Vagina (tissue), 2 donors: ENCODE measurements at places on chromosomes 11 and 22. TPM values are rescaled to one million over a fixed set of nuclear protein-coding genes. Genes with fewer than 3 reads are reported as not detected.

DNA sequence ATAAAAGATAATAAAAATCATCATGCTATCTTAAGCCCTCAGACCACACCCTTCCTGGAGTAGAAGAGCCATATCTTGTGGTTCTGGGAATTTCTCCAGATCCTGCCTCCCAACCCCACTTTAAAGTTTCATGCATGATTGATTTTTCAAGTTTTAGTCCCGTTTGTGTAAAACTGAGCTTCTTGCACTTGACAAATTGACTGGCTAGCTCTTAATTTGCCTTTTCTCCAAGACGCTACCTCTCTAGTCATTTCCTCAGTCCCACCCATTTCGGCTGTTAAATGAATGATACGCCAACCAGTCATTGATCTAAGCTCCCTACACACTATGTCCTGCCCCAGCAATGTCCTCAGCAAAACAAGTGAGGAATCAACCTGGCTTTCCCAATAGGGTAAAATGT, 71.8 kb upstream of the TEAD1 start:
- no peak for DNase-seq

GRCh38 chr11:128919216-128919615, 23.5 kb downstream of the TP53AIP1 start:
- DNase-seq, result no peak

DNA sequence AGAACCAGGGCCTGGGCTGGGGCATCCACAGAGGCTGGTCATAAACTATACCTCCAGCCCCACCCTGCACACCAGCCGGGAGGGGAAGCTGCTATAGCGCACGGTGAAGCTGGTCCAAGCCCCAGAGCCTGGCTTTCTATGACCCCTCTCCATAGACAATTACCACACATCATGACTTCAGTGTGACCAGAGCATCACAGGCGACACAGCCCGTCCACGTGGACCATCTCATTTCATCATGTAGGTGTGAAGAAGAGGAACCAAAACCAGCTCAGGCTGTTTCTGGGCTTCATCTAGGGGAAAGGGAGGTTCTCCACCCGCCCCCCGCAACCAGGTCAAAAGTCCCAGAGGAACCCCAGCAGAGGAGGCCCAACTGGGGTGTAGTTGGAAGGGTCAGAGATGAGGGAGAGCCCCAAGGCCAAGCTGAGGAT, 3.0 kb downstream of the CXCR5 start:
- no peak for DNase-seq

DNA sequence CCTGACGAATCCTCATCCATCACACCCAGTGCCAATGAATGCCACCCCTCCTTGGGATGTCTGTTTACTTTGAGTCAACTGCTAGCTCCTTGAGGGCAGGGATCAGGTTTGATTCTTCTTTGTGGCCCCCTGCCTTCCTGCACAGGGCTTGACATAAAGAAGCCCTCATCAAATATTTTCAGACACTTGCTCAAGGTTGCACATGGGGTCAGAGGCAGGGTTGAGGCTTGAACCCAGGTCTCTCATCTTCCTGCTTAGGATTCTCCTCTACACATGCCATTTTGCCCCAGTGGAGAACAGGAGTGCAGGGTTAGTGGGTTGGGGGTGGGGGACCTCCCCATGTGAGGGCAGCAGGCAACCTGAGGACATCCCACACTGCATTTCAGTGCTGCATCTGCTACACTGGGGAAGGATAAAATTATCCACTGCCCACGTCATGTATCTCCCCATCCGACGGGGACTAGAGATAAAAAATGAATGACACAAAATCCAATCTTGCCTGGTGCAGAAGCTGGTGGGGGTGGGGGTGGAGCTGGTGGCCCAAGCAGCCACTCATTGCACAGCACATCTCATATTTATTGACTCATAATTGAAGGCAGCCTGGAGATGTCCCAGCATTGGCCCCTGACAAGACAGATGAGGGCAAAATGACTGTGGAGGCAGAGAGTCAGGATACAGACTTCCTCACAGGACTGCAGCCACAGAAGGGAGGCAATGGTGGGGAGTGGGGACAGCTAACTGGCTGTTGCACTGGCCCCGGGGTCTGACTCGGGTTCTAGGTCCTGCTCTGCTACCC, 41.3 kb downstream of the NEU3 start:
- peak; percentile 84 for DNase-seq

DNA sequence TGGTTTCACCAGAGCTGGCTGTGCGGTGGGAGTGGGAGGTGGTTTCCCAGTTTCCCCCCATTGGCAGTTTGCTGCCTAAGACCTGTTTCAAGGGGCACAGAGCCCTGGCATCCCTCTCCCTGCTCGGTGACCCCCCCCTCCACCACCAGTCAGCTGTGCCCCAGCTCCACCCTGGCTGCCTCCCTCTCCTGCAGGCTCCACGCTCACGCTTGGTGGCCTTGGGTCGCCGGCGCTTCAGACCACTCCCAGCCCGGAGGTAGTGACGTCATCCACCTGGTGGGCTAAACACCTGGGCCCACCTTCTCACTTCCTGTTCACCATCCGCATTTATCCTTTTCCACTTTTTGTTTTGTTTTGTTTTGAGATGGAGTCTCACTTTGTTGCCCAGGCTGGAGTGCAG, 7.8 kb downstream of the GAL start:
- DNase-seq, result no peak

DNA sequence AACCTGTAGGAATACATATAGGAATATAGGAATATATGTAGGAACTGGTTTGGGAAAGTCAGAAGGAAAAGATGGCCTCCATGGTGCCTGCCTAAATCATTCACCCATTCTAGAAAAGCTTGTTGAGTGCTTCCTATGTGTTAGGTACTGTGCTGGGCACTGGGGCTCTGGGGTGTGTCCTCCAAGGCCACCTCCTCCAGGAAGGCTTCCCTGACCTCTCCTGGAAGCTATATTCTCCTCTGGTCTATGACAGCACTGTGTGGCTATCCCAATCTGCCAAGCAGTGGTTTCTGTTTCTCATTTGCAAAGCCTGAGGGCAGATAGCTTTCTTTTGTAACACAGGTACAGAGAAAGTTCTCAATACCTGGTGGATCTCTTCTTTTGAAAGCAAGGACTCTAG, 30.2 kb downstream of the IRAG1 start:
- DNase-seq, result no peak

DNA sequence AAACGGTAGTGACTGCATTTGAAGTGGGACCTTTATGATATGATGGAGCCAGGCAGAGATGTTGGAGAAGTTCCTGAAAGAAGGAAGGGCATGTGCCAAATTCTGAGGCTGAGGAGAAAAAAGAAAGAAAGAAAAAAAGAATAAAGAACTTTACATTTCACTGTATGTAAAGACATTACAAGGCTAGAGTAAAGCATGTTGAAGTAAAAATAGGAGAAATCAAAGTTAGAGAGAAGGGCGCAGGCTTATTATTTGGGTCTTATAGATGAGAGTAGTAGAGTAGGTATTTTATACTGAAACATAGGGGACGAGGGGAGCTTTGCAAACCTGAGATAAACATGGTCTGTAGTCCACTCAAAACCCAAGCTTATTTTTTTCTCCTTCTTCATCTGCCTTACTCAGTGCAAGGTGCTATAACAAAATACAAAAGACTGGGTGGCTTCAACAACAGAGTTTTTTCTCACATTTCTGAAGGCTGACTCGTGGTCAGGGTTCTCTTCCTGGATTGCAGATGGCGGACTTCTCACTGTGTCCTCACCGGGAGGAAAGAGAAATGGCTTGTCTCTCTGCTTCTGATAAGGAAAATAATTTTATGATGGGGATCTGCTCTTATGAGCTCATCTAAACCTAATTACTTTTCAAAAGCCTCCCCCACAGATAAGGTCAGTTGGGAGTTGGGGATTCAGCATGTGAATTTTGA, 2.7 kb downstream of the HBG1 start:
- DNase-seq, result no peak

DNA sequence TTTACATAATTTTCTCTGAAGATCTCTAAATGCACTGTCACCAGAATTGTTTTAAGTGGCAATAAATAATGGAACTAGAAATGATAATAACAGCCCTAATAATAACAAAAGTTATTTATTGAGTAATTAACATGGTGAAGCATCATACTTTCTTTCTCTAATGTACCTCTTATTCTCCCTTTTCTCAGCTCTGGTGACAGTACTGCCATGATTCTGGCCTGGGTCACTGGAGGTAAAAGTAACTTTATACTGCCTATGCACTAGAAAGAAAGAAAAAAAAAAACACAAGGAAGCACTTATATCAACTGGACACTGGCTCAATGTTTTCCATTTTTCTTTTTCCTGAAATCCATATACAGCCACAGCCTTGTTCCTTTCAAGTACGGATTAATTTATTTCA, 43.7 kb downstream of the CADM1 start:
- no peak for DNase-seq

GRCh38 chr11:13206086-13206640, 71.4 kb upstream of the BMAL1 start:
- no peak for DNase-seq

DNA sequence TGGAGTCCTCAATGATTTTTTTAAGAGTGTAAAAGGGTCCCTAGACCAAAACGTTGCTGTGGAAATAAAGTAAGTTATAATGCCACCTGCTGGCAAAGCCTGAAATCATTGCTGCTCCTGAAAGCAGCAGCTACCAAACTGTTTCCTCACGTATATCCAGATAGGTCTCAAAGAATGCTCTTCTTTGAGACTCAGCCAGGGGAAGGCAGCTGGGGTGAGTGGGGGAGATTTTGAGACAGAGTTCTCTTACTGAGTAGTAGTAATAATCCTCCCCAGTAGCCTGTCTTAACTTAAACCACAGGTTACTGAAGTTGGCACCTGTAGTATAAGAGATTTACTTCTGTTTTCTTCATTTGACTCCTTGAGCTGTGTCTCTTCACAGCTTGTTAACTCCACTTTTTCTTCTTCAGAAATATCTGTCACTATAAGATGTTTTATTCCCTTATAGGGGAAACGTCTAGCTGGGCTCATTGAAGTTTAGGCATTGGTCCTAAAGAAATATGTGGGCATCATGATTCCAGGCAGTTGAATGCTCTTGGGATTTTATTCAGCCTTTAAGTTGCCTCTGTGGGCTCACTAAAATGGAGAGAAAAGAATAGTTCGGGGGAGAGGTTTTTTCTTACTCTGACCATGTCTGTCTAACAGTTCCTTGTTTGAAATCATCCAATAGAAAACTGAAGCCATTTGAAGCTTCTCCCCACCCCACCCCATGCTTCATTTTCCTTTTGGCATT, 77.9 kb downstream of the BTBD10 start:
- DNase-seq, result no peak

- no peak for DNase-seq
Measured at GRCh38 chr11:82865841-82866240, 34.4 kb downstream of the PRCP start.

GRCh38 chr11:118206391-118207031, 18.3 kb downstream of the JAML start:
- DNase-seq, result no peak

- no peak for DNase-seq
Measured at GRCh38 chr11:128715691-128716561, 22.1 kb downstream of the FLI1 start.

GRCh38 chr22:49497266-49497665, 330.4 kb downstream of the BRD1 start:
- DNase-seq, result no peak

DNA sequence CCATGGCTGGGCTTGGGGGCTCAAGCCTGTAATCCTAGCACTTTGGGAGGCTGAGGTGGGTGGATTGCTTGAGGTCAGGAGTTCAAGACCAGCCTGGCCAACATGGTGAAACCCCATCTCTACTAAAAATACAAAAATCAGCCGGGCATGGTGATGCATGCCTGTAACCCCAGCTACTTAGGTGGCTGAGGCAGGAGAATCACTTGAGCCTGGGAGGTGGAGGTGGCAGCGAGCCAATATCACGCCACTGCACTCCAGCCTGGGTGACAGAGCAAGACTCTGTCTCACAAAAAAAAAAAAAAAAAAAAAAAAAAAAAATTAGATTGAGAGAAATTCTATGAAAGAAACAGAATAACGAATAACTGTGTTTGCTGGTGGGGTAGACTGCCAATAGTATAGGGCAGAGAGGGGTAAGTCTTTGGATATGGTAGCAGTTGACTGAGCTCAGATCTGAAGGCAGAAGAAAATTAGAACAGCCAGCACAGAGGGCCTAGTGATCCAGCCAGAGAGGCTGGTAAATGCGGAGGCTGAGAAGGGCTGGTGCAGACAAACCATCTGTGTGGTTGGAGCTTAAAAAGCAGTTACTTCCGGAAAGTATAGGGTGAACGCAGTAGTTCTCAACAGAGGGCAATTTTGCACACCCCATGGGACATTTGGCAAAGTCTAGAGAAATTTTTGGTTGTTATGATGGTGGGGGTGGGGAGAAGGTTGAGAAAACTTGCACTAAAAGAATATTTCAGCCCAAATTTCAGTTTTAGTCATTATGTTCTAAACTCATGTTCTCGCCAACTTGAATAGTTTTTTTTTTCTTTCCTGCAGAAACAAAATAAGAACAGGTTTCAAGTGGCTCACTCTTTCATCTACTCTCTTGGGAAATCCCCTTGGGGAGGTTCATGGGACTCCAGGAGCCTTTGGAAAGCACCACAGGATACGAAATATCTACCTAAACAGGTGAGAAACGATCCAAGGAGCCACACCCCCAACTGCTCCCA, 1.6 kb upstream of the HORMAD2 start:
- DNase-seq, result no peak

DNA sequence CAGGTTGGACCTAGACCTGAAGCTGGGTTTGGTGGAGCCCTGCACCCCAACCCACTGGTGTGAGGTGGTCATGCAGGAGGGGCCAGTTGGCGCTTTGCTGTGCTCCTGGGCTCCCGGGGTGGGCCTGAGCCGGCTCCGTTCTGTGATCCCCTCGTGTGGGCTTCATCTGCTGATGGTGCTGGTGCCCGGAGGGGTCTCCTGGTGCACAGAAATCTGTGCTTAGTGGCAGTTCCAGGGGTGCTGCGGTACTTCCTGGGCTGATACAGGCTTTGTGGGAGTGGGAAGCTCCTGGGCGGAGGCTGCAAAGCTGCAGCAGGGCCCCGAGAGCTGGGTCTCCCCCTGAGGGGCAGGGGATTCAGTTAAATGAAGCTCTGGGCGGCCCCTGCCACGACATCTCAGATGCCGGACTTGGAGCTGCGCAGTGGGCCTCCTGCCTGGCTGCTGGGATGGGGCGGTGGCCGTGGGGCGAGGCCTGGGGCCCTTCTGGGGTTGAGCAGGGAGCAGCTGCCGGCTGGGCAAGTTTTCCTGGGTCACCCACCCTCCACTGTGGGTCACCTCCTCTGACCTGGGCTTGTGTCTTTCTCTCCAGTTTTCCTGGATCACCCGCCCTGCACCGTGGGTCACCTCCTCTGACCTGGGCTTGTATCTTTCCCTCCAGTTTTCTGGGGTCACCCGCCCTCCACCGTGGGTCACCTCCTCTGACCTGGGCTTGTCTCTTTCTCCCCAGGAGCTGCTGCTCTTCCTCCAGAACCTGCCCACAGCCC, 410.5 kb downstream of the TBC1D22A start:
- DNase-seq, result no peak

GRCh38 chr11:69775163-69775755, at the start of gene FGF4:
Gene FGF4, minus strand, starts transcription at chr11:69775341. Its CDS starts 257 bp downstream, at chr11:69775084.
- no peak for DNase-seq

- DNase-seq, result no peak
Measured at GRCh38 chr22:20089977-20090729, 10.1 kb downstream of the DGCR8 start.

- DNase-seq, result no peak
Measured at GRCh38 chr22:17083255-17083654, 1.5 kb upstream of the IL17RA start.

The CNTF gene
- not detected for total RNA-seq

The PLEKHA7 gene
- total RNA-seq, result 45.9 TPM

The DEUP1 gene
- not detected for total RNA-seq

The CRYBB3 gene
- total RNA-seq, result not detected

The DERL3 gene
- total RNA-seq, result 0.25 TPM

The MCAM gene
- 295 TPM for total RNA-seq
